T-helper 2 cell (primary cell): ENCODE measurements at places on chromosomes 5 and 9.

DNA sequence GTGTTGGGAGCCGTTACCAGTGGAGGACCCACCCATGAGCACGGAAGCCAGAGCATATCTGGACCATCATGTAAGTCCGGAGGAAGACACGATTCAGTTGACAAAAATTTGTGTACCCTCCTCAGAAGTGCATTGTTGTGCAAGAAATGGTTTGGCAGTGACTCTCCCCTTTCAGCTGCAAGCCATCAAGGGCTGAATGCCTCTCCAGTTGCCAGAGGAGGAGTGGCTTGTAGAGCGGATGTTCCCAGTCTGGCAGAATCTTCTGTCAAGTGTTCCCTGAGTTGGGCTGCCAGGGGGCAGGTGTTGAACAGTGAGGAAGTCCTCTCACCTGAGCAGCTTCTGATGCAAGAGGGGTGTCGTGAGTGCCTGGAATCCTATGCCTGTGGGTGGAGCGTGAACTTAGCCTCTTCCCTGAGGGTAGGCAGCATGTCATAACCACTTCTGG, 27.6 kb upstream of the CDKN2AIPNL start:
- DNase-seq = no peak

DNA sequence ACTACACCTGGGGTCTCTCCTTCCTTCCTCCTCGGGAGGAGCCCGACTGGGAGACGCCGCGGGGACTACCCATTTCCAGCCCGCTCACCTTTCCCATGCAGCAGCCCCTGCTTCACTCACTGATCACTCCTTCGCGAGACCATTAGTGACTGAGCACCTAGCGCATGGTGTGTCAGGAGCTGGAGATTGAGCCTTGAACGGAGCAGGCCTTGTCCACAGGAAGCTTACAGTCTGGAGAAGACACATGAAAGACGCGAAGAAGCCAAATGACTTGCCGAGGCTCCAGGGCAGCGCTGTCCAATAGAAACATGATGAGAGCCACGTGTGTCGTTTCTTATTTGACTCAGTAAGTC, 283 bp upstream of the CFAP90 start:
- DNase-seq = no peak

- peak; percentile 19 for DNase-seq
Measured at GRCh38 chr9:130240410-130241197, 25.0 kb upstream of the HMCN2 start.

GRCh38 chr9:128393145-128393775, 22.1 kb downstream of the URM1 start:
- no peak for DNase-seq

DNA sequence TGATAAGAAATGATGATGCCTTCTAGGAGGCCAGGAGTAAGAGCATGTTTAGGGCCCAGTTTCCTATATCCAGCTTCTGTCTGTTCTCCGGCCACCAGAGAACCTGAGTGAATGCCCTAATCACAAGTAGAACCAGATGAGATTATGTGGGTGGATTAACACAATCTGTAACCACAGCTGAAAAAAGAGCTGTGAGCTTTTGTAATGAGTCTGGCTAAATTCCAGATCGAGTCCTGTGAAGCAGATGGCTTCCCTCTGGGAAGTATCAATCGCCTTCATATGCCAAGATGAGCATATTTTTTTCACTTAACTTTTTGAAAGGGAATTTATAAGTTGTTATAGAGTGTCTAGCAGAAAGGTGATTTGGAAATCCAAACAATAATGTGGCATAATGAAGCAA, 99.8 kb downstream of the NNT start:
- DNase-seq = no peak
